Urinary bladder (tissue), 4 donors: ENCODE measurements at places on chromosomes 11 and 22. TPM values are rescaled to one million over a fixed set of nuclear protein-coding genes. Genes with fewer than 3 reads are reported as not detected.

GRCh38 chr22:36411589-36412258 lies 24.0 kb upstream of the MYH9 start:
- no peak for DNase-seq

DNA sequence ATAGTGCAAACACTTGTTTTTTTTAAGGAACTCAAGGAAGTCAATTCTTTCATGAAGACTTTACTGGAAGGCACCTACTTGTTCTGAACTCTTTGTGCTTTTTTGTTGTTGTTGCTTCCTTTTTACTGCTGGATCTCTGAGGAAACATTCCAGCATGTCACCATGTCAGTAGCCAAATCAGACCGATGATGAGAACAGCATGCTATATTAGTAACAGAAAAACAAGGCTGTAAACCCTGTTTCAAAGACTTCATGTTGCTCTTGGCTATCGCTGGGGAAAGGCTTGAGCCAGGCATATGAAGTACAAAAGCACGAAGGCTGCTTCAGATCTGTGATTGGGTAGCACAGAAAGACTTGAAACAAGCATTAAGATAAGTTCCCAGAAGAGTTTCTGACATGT lies 125.6 kb upstream of the SLC5A12 start:
- DNase-seq = no peak

- DNase-seq = no peak
Measured at GRCh38 chr11:65774525-65775306, 6.1 kb downstream of the AP5B1 start.

The CDC42EP1 gene
- 6.6 TPM for total RNA-seq

The OR8J1 gene
- not detected for total RNA-seq

DNA sequence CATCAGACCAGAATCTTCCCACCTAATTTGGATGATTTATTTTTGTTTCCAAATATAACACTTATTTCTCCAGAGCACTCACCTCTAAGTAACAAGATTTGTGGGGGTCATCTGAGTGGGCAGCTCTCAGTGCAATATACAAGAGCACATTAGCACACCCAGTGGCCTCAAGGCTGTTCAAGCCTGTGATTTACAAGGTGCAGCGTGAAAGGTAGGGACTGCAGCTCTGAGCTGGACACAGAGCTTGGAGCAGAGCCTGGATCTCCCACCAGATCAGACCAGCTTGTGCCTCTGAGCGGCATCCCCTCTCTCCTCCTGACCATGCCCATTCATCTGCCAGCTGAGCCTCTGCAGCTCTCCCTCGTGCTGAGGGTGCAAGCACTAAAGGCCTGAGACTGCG lies 323.3 kb upstream of the ZC3H12C start:
- no peak for DNase-seq

DNA sequence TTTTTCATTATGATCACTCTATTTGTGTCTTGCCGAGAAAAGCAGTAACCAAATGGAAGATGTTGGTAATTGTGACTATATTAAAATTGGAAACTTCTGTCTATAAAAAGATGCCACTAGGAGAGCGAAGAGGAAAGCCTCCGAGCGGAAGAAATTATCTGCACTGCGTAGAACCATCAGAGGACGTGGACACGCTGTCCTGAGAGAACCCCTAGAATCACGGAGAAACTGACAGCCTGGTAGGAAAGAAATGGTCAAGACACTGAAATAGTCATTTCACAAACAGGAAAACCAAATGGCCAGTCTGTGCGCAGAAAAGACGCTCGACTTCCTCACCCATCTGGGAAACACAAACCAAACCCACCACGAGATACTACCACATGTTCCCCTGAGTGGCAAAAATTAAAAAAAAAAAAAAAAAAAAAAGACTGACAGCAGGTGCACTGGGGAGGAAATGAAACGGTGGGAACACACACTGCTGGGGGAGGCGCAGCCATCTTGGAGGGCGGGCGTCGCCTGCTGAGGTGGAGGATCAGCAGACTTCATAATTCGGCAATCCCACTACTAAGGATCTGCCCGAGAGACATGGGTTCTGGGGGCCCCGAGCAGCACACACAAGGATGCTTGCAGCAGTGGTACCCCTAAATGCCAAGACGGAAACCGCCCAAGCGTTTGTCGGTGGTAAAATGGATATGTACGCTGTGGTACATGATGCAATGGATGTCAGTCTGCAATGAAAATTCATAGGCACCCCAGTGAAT lies 21.3 kb downstream of the IFITM10 start:
- no peak for DNase-seq

DNA sequence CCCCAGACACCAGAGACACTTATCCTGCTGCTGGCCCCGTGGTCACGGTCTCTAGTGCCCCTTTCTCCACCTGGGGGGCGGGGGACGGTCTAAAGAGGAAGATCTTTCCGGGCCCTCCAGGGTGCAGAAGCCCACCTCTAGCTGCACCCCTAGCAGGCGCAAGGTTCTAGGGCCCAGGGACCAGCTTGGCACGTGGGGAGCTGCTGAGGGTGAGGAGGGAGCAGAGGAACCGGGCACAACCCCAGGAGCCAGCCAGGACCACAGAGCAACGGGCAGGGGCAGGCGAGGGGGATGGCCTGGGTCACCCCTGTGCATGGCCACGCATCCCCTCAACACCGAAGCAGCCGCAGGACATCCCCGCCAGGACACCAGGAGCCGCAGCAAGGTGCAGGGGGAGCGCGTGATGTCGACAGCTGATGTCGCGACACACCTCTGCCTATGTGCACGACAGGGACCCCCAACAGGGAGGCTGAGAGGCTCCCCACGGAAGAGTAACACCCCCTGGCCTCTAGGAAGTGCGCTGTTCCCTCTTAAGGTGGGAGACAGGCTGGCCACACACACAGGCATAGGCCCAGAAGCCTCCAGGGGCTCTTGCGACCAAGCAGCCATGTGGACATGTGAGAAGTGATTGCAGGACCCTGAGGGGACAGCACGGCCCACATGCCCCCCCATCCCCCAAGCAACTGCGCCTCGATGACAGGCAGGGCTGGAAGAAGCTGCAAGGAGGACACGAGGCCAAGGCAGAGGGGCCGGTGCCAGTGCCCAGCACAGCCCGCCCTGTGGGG lies 5.1 kb downstream of the LRFN4 start:
- DNase-seq = no peak

- DNase-seq = no peak
Measured at GRCh38 chr11:80960381-80961029, 1519.7 kb upstream of the TENM4 start.

DNA sequence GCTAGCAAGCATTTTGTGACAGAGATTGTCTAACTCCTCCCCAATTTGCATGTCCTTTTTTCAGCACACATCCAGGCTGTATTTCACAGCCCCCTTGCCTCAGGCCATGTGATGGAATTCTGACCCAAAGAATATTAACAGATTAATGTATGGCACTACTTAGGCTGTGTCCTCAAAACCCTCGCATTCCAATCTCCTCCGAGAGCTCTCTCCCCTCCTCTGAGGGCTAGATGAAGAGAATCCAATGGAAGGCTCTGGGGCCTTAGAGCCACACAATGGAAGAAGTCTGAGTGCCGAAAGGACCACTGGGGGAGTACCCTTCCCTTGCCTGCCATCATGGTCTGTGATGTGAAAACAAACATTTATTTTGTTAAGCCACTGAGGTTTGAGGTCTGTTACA lies 13.7 kb upstream of the NNMT start:
- DNase-seq = no peak
